ENCODE measurements at places on chromosomes 7 and 10.

GRCh38 chr7:8260871-8261694 lies 884 bp downstream of the ICA1 start:
- peak; percentile 2 for DNase-seq

- DNase-seq: no peak
Observed at GRCh38 chr10:14009371-14010100, 321.2 kb downstream of the FRMD4A start.

- DNase-seq: no peak
Observed at GRCh38 chr7:110948280-110948679, 142.6 kb upstream of the LRRN3 start.

DNA sequence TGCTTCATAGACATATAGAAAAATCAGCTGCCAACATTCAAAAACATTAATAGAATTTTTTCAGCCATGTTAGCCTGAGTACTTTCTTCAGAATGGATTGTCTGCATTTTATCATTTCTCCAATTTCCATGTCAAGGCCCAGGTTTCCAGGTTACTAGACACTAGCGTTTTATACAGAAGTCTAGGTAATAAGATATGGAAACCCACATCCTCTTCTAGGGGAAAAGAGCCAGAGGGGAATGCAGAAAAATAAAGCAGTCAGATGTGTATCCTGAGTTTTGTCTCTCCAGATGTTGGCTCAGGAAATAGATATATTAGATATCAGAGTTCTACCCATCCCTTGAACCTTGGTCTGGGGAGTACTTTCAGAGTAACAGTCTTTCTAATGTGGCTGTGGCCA lies 20.4 kb downstream of the GIMAP4 start:
- no peak for DNase-seq

Measured in stimulated activated naive B cell treated with anti-CD40 and anti-IgM and Interleukin-4, amounts not matched to agents 10 μg/mL and 1 μg/mL and 100 μg/mL, for 72 hours (primary cell).